H1 (cell line): ENCODE measurements at places on chromosomes 3 and 15. TPM values are rescaled to one million over a fixed set of nuclear protein-coding genes. Genes with fewer than 3 reads are reported as not detected.

GRCh38 chr3:72630969-72631344 is 217.3 kb downstream of the SHQ1 start:
- H3K27ac ChIP-seq = no peak overlapping the region
- no peak for DNase-seq
- no peaks in the 10 kb centered on the region for H3K36me3 ChIP-seq
- no peaks in the 10 kb centered on the region for H3K27me3 ChIP-seq
- no peaks in the 10 kb centered on the region for H3K4me1 ChIP-seq

DNA sequence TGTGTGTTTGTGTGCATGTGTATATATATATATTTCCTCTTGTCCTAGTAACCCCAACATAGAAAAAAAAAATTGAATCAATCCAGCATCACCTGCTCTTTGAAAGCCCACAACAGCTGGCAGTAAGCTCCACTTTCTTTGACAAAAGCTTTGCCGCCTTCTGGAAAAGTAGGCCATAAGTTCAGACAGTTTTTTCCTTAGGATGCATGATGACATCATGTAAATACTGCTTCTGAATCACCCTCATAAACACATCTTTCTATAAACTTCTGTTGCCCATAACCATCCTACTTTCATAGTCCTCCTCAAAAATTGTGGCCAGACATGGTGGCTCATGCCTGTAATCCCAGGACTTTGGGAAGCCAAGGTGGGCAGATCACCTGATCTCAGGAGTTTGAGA is 67.4 kb downstream of the CSNK1G1 start:
- no peak for DNase-seq
- no peak overlapping the region for H3K27ac ChIP-seq
- H3K27me3 ChIP-seq = no peaks in the 10 kb centered on the region
- H3K4me3 ChIP-seq = no peak overlapping the region

- no peaks in the 10 kb centered on the region for H3K4me1 ChIP-seq
- H3K27ac ChIP-seq = no peak overlapping the region
- no peak for DNase-seq
- H3K36me3 ChIP-seq = no peaks in the 10 kb centered on the region; the same call in none of the 2 replicates
These were observed 15.7 kb upstream of the TM2D3 start for GRCh38 chr15:101667881-101668280.

- H3K27me3 ChIP-seq = no peaks in the 10 kb centered on the region
- no peak for DNase-seq
- no peaks in the 10 kb centered on the region for H3K36me3 ChIP-seq
These were observed 532.8 kb downstream of the FOXP1 start for GRCh38 chr3:71050538-71051258.

DNA sequence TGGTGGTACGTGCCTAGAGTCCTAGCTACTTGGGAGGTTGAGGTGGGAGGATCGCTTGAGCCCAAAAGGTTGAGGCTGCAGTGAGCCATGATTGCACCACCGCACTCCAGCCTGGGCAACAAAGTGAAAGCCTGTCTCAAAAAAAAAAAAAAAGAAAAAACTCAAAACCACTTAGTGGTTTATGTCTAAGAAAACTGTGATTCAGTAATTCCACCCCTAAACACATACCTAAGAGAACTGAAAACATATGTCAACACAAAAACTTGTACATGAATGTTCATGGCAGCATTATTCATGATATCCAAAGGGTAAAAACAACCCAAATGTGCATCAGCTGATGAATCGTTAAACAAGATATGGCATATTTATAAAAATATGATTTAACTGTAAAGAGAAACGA is 14.3 kb downstream of the SPG21 start:
- peaks cover 3% of the 10 kb centered on the region; the same call in 1 of the 2 replicates for H3K4me1 ChIP-seq
- DNase-seq = no peak
- H3K27ac ChIP-seq = no peak overlapping the region
- H3K36me3 ChIP-seq = peaks cover 26% of the 10 kb centered on the region
- H3K4me3 ChIP-seq = no peak overlapping the region

DNA sequence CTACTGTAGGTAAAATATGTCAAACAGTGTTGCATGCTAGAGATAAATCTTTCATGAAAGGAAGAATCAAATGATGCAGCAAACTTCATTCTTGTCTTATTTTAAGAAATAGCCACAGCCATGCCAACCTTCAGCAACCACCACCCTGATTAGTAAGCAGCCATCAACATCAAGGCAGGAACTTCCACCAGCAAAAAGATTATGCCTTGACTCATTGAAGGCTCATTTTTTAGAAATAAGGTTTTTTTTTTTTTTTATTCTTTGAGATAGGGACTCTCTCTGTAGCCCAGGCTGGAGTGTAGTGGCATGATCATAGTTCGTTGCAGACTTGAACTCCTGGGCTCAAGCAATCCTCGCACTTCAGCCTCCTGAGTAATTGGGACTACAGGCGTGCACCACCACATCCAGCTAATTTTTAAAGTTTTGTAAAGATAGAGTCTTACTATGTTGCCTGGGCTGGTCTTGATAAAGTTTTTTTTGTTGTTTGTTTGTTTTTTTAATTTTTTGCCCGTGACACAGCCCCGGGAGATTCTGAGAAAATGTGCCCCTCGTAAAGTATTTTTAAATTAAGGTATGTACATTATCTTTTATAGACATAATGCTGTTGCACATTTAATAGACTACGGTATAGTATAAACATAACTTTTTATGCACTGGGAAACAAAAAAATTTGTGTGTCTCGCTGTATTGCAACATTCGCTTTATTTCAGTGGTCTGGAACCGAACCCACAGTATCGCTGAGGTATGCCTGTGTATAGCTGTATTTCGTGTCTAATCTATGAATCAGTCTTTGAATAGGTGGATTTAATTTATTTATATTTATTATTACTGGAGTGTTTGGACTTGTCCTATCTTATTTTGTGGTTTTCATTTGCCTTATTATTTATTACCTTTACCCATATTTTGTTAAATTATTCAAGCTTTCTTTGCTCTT is 23.3 kb downstream of the SNRK start:
- H3K4me1 ChIP-seq = no peaks in the 10 kb centered on the region
- no peak overlapping the region for H3K27ac ChIP-seq
- DNase-seq = no peak
- H3K27me3 ChIP-seq = no peaks in the 10 kb centered on the region
- H3K36me3 ChIP-seq = no peaks in the 10 kb centered on the region

GRCh38 chr3:57796261-57796660 is 40.2 kb downstream of the SLMAP start:
- peaks cover 5% of the 10 kb centered on the region; the same call in 1 of the 2 replicates for H3K4me1 ChIP-seq
- H3K27me3 ChIP-seq = no peaks in the 10 kb centered on the region
- H3K27ac ChIP-seq = no peak overlapping the region

GRCh38 chr15:76333720-76334437 is 2.7 kb upstream of the ISL2 start:
- H3K27ac ChIP-seq = no peak overlapping the region
- H3K27me3 ChIP-seq = peaks cover 50% of the 10 kb centered on the region
- no peaks in the 10 kb centered on the region for H3K36me3 ChIP-seq
- no peak for DNase-seq
- H3K4me3 ChIP-seq = no peak overlapping the region

DNA sequence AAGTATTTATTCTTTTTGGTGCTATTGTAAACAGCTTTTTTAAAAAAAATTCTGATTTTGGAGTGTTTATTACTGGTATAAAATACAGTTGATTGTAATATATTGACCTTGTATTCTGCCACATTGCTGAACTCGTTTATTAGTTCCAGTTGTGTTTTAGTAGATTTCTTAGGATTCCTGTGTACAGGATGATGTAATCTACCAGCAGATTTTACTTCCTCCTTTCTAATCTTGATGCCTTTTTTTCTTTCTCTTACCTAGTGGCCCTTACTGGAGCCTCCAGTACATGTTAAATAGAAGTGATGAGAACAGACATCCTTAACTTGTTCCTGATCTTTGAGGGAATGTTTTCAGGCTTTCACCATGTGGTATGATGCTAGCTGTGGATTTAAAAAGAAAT is 70.4 kb upstream of the KY start:
- no peaks in the 10 kb centered on the region for H3K27me3 ChIP-seq
- H3K36me3 ChIP-seq = no peaks in the 10 kb centered on the region
- DNase-seq = no peak
- no peak overlapping the region for H3K27ac ChIP-seq
- H3K4me3 ChIP-seq = no peak overlapping the region
- no peaks in the 10 kb centered on the region for H3K4me1 ChIP-seq

DNA sequence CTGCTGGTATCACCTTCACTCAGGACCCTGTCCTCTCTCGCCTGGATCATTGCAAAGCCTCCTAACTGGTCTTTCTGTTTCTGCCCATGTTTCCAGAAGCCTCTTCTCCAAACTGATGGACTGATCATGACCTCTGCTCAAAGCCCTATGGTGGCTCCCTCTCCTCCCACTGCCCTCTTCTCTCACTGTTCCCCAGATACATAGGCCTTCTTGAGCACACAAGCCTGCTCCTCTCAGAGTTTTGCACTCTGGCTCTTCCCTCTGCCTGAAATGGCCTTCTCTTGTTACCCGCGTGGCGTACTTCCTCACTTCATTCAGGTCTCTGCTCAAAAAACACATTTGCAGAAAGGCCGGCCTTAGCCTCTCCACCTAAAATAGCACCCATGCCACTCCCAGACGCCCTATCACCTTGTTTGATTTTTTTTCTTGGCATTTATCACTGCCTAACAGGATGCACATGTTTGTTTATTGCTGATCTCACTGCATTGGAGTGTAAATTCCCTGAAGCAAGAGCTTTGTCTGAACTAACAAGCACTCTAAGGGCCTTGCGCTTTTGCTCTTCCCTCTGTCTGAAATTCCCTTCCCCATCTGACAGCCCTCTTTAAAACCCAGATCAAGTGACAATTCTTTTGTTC is 1.4 kb upstream of the ETFA start:
- no peak overlapping the region for H3K27ac ChIP-seq
- no peak overlapping the region for H3K4me3 ChIP-seq
- no peaks in the 10 kb centered on the region for H3K36me3 ChIP-seq
- DNase-seq = no peak

GRCh38 chr15:43776101-43776717 is 557 bp downstream of the ELL3 start:
- no peak for DNase-seq
- no peaks in the 10 kb centered on the region for H3K27me3 ChIP-seq
- peaks cover 29% of the 10 kb centered on the region for H3K36me3 ChIP-seq
- H3K4me3 ChIP-seq = peak overlapping the region; percentile 69
- H3K27ac ChIP-seq = no peak overlapping the region
- peaks cover 12% of the 10 kb centered on the region for H3K4me1 ChIP-seq

GRCh38 chr3:134002306-134002705 is 27.4 kb downstream of the SLCO2A1 start:
- H3K36me3 ChIP-seq = no peaks in the 10 kb centered on the region
- no peak for DNase-seq
- no peaks in the 10 kb centered on the region for H3K4me1 ChIP-seq
- H3K27me3 ChIP-seq = no peaks in the 10 kb centered on the region

- no peaks in the 10 kb centered on the region for H3K36me3 ChIP-seq
- H3K4me1 ChIP-seq = no peaks in the 10 kb centered on the region
- DNase-seq = no peak
- no peak overlapping the region for H3K27ac ChIP-seq
- H3K4me3 ChIP-seq = no peak overlapping the region
- H3K27me3 ChIP-seq = no peaks in the 10 kb centered on the region
These were observed 37.7 kb upstream of the CPB1 start for GRCh38 chr3:148789906-148790305.

- H3K27ac ChIP-seq = no peak overlapping the region
- H3K27me3 ChIP-seq = no peaks in the 10 kb centered on the region
- H3K4me3 ChIP-seq = no peak overlapping the region
- no peak for DNase-seq
- H3K4me1 ChIP-seq = no peaks in the 10 kb centered on the region
These were observed 13.1 kb upstream of the SLC27A2 start for GRCh38 chr15:50168783-50169411.

GRCh38 chr3:139319428-139320402 is 24.1 kb upstream of the MRPS22 start:
- peak; percentile 36 for DNase-seq
- no peaks in the 10 kb centered on the region; the same call in 1 of the 2 replicates for H3K4me1 ChIP-seq
- no peaks in the 10 kb centered on the region for H3K27me3 ChIP-seq
- no peak overlapping the region for H3K27ac ChIP-seq

DNA sequence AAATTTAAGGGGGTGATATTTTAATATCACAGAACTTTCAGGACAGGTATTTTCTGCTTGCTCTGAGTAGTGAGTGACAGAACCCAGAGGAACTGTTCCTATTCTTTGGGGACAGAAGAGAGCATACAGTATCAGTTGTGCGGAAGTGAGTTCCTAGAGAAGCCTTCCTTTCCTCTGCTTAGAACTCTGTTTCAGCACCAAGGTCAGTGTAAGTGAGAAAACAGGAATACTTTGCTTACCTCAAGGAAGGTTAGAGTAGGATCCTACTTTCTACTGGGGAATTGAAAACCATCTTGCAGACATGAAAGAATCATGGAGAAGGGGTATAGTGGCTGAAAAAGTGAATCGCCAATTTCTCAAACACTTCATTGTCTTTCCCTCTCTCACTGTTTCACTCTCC is 542.4 kb downstream of the SQOR start:
- H3K4me1 ChIP-seq = no peaks in the 10 kb centered on the region
- no peaks in the 10 kb centered on the region for H3K36me3 ChIP-seq
- no peak overlapping the region for H3K27ac ChIP-seq
- DNase-seq = no peak
- H3K27me3 ChIP-seq = no peaks in the 10 kb centered on the region

- H3K27me3 ChIP-seq = no peaks in the 10 kb centered on the region
- DNase-seq = no peak
- H3K4me1 ChIP-seq = no peaks in the 10 kb centered on the region
- no peak overlapping the region for H3K4me3 ChIP-seq
- no peaks in the 10 kb centered on the region for H3K36me3 ChIP-seq
- H3K27ac ChIP-seq = no peak overlapping the region
These were observed 688.8 kb upstream of the CCDC54 start for GRCh38 chr3:106688464-106688863.

DNA sequence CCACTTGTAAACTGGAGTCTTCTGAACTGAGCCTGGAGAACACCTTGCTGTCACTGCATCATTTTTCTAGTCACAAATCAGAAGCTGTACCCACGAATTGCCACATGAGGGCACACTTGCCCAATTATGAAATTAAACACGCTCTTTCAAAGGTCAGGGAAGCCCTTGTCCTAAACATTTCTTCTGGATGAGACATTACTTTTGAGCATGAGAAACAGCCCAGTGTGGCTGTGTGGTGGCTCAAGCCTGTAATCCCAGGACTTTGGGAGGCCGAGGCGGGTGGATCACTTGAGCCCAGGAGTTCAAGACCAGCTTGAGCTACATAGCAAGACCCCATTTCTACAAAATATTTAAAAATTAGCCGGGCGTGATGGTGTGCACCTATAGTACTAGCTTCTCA is 27.5 kb upstream of the CFAP161 start:
- H3K4me3 ChIP-seq = no peak overlapping the region
- DNase-seq = peak; percentile 56
- H3K27ac ChIP-seq = no peak overlapping the region
- no peaks in the 10 kb centered on the region for H3K36me3 ChIP-seq
- no peaks in the 10 kb centered on the region for H3K4me1 ChIP-seq

GRCh38 chr15:89308236-89308635 is 26.4 kb downstream of the POLG start:
- H3K4me3 ChIP-seq = no peak overlapping the region
- H3K36me3 ChIP-seq = peaks cover 83% of the 10 kb centered on the region
- no peaks in the 10 kb centered on the region for H3K4me1 ChIP-seq
- H3K27me3 ChIP-seq = no peaks in the 10 kb centered on the region
- H3K27ac ChIP-seq = no peak overlapping the region

GRCh38 chr3:131835906-131836305 is 198.9 kb downstream of the CPNE4 start:
- no peaks in the 10 kb centered on the region for H3K27me3 ChIP-seq
- no peak for DNase-seq
- H3K27ac ChIP-seq = no peak overlapping the region
- no peaks in the 10 kb centered on the region for H3K36me3 ChIP-seq
- no peaks in the 10 kb centered on the region for H3K4me1 ChIP-seq

DPPA2 gene
- 11.2 and 12.6 TPM in 2 replicates for total RNA-seq

KBTBD13 gene
- not detected in 2 replicates for total RNA-seq

LINGO1 gene
- 56.4 and 57.1 TPM in 2 replicates for total RNA-seq

GRAMD2A gene
- 0.36 and 1.5 TPM in 2 replicates for total RNA-seq

ADGRG7 gene
- total RNA-seq = not detected in 2 replicates

PRICKLE2 gene
- total RNA-seq = 8.0 and 8.9 TPM in 2 replicates

EPHA3 gene
- total RNA-seq = 0.22 and 0.33 TPM in 2 replicates

TRAIP gene
- total RNA-seq = 25.4 and 28.1 TPM in 2 replicates

ESYT3 gene
- 7.0 and 7.3 TPM in 2 replicates for total RNA-seq
